HCT116 (cell line): ENCODE measurements at places on chromosomes 5 and 9.

DNA sequence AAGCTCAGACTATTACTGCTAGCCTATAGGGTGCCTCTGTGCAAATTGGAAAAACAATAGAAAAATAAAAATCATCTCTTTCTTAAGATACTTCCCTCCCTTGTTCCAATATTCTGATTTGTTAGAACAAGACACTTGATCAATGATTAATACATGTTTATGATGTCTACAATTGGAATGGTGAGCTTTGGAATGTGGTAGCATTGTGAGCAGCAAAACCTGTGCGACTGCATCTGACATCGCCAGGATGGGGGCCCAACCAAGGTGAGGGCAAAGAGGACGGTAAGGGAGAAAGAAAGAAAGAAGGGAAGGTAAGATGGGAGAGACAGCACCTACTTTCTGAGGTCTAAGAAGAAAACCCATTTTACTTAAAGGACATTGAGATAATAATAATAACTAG lies 183.0 kb upstream of the TRIM32 start:
- DNase-seq = no peak

GRCh38 chr9:136399176-136400037 lies 563 bp downstream of the SNAPC4 start:
- DNase-seq = no peak

DNA sequence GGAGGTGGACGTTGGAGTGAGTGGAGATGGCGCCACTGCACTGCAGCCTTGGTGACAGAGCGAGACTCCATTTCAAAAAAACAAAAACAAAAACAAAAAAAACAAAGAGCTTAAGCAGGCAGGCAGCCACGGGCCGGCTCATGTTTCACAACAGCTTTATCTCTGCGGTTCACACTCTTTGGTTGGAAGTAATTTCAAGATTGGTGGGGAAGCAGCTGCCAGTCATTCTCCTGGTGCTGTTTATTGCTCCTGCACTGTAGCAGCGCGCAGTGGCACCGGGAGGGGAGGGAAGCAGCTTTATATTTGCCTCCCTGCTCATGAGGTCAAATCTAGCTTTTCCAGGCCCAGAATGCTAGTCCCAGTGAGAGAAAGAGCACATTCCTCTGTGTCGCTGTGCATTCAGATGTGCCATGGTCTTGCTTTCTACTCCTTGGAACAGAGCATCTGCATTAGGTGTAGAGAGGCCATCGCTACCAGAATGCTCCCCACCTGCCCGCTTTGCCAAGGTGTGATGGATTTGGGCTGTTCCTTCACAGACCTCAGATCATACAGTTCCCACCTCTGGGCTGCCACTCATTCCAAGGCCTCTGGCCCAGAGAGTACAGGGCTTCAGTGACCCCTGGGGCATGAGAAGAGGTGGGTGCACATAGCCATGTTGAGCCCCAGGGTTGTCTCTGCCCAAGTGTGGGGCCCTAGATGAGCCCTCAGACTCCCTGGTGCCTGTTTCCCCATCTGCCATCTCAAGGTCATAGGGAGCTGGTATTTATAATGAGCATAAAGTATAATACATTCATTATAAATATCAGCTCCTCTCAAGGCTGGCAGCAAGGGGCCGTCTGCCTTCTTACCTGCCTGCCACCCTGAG lies 270.4 kb downstream of the MED10 start:
- no peak for DNase-seq

GRCh38 chr5:7488734-7489133 lies 92.8 kb downstream of the ADCY2 start:
- DNase-seq = no peak

GRCh38 chr5:158819095-158819494 lies 280.6 kb downstream of the EBF1 start:
- DNase-seq = no peak

- DNase-seq = no peak
Observed at GRCh38 chr5:6430418-6431028, 18.1 kb upstream of the UBE2QL1 start.

DNA sequence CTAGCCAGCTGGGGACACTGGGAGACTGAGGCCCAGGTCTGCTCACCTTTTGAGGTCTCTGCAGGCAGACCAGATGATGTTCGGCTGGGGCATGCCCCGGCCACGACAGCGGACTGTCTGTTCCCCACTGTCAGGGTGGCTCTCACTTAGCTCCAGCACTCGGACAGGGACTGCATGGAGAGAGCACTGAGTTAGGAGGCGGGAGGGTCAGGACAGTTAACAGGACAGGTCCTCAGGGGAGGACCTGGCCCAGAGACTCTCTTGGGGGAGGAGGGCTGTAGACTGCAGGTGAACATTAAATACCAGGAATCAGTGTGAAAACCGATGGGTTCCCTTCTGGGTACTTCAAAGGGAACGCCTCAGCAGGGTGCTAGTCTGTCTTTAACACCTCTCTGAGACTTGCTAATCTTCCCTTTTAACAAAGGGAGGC lies 25.1 kb downstream of the PDGFRB start:
- no peak for DNase-seq

DNA sequence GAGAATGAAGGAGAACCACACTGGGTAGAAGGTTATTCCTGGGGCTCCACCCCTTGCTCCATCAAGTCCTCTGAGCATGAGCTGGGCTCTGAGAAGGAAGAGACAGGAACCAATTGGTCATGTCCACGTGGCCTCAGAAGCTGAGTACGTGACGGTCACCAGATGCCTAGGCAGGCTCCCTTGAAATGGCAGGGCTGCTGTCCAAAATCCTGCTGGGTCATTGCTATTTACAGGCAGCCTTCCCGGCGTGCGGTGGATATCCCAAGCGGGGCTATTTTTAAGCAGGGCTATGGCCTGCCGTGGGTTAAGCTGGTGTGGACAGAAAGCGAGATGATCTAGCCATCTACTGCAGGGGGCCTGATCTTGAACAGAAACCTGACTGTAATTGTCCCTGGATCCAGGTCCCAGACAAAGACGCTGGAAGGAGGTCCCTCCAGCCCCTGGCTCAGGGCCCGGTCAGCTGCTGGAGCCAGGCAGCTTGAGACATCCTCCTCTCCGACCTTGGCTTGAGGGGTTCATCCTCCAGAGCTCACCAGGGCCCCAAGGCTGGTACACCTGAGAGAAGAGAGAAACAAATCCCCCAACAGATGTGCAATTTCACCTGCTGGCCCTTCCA lies 550 bp upstream of the CKMT2 start:
- no peak for DNase-seq

DNA sequence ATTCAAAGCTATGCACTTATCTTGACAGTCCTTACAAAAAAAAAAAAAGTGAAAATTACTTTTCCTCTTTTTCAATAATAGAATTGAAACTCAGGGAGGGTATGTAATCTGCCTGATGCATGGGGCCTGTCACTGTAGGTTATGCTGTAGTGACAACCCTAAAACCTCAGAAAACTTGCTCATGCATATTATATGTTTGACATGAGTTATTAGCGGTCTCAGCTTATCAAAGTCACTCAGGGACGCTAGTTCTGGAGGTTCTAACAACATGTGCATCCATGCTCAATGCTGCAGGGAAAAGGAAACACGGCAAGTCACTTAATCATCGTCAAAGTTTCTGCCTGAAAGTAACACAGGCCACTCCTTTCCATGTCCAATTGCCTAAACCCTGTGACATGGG lies 78.4 kb upstream of the TMEM252 start:
- no peak for DNase-seq

GRCh38 chr5:142530904-142531303 lies 155.0 kb downstream of the FGF1 start:
- DNase-seq = no peak

DNA sequence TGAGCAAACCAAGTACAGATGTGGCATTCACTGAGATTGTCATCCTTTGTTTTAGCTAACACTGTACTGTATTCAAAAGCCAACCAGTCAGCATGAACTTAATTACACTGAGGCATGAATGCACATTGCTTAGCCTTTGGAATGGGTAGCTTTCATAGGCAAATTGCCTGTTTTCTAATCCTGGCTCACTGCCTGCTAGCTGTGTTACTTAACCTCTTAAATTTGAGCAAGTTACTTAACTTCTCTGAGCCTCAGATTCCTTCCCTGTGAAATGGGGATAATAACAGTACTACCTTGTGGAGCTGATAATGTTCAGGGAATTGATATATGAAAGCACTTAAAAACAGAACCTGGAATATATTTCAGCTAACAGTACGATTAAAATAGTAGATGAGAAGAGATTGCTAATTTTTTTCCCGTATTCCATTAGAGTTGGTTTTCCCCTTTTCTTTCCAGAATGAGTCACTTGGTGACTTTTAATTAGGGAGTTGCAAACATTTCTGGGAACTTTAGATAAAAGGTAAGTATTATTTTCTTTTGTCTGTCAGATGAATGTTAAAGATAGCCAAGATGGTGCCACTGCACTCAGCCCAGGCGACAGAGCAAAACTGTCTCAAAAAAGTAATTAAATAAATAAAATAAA lies 43.9 kb downstream of the ARRDC3 start:
- DNase-seq = no peak

- DNase-seq = no peak
Observed at GRCh38 chr9:103889989-103890388, 204.1 kb upstream of the SMC2 start.

GRCh38 chr5:99587983-99588382 lies 659.2 kb upstream of the CHD1 start:
- no peak for DNase-seq

DNA sequence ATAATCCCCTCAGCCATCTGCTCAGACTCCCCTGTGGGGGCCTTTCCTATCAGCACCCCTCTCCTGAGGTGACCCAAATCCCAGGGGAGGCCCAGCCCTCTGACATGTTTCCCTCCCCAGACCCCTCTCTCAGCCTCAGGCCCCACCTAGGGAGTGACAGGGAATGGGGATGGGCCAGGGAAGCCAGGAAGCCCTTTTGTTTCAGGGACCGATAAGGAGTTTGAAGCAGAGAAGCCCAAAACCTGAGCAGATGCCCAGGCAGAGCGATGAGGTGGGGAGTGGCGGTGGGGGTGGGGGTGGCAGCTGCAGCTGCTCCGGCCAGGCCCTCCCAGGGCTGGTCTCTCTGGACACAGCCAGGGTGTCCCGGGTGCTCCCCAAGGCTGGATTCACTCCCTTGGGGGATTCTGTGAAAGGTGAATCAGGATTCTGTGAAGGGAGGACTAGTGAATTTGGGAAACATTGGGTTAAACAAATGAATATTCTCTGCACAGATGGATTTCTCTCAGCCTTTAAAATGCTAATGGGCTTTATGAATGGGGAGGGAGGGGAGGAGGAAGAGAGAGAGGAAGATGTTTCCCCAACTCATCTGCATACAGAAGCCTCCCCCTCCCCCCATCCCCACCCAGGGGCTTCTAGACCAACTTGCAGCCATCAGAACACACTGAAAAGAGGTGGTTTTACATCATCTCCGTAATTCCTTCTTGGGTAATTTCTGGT lies 17.4 kb downstream of the AKNA start:
- no peak for DNase-seq

DNA sequence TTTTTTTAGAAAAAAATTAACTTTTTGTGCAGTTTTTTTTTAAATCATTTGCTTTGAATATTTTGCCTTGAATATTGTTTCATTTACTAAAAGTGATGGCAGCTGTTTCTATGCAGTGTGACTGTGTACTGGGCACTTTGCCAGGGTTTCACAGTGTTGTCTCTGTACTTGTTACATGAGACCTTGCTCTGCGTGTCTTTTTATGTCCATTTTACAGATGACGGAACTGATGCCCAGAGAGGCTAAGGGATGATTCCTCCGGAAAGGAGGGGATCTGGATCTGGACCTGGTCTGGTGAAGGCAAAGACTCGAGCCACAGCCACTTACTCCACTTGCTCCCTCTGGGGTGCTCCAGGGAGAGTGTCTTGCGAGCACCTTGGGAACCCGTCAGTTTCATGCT lies 124.8 kb upstream of the PTCH1 start:
- DNase-seq = no peak

GRCh38 chr5:139399501-139400121 lies 4.3 kb downstream of the SPATA24 start:
- no peak for DNase-seq

DNA sequence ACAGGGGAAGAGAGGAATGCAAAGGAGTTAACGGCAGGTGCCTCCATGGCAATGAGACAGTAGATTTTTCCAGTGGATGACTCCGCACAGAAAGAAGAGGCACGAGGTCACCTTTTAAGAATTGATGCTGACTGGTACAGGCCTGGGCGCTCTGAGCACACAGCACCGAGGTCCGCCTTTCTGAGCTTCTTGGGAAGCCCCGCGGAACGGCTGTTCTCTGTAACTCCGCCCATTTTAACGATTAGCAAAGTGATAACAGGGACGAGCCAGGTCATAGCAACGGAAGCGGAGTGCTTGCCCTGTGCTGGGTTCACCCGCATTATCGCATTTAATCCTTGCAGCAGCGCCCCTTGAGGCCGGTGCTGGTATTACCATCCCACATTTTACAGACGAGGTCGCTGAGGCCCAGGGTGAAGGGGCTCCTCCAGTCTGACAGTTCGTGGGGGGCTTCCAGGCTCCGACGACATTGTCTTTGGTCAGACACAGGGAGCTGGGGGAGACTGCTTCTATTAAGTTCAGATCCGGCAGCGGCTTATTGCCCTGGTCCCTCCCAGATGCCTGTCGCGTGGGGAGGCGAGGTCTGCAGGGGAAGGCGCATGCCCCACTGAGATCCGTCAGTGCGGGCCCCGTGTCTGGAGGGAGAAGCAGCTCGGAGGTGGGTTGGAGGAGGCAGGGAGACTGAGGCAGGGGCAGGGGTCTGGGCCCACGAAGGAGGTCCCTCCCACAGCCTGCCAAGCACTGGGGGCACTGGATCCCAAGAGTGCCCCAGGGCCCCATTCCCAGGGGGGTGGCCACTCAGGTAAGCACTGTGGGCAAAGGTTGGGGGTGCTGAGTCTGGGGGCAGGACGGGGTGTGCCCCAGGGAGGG lies 22.3 kb upstream of the HMCN2 start:
- DNase-seq = peak; percentile 47

DNA sequence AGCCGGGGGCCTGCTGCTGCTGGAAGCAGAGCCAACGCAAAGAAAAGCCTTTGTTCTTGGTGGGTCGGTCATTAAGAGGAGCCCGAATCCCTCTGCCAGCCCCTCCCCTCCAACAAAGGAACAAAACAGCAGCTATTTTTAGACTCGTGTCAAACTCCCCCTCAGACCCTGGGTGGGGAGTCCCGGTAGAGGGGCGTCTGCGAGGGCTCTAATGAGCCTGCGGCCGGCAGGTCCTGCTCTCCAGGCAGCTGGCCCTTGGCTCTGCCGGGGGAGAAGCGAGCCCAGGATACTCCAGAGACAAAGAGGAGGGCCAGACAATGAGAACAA lies 114.0 kb downstream of the LHX2 start:
- DNase-seq = no peak
